ENCODE measurements at places on chromosomes 11 and 22.

GRCh38 chr22:30607300-30607930 is 441 bp downstream of the TCN2 start:
- no peak for DNase-seq

DNA sequence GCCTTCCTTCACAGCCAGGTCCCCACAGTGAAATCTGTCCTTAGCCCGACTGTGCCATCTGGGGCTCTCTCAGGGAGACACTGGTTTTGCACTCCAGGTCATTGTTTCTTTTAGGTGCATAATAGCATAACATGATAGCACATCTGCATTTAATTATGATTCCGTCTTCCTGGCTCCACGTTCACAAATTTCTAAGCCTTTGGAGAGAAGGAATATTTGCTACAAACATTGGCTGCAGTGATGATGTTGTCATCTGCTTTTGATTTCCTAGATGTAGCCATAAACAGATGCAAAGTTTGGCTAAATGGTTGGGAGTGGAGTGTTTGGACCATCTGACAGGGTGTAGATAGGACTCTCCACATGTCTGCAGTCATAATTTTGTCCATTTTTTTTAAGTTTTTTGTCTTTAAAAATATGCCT is 12.0 kb upstream of the CAT start:
- DNase-seq, result no peak

GRCh38 chr22:19942157-19943081 is 801 bp upstream of the TXNRD2 start:
- no peak for DNase-seq

GRCh38 chr11:117875382-117876058 is 938 bp downstream of the FXYD6 start:
- DNase-seq, result peak; percentile 45

GRCh38 chr11:74025467-74026166 is 16.7 kb upstream of the UCP3 start:
- DNase-seq, result no peak

DNA sequence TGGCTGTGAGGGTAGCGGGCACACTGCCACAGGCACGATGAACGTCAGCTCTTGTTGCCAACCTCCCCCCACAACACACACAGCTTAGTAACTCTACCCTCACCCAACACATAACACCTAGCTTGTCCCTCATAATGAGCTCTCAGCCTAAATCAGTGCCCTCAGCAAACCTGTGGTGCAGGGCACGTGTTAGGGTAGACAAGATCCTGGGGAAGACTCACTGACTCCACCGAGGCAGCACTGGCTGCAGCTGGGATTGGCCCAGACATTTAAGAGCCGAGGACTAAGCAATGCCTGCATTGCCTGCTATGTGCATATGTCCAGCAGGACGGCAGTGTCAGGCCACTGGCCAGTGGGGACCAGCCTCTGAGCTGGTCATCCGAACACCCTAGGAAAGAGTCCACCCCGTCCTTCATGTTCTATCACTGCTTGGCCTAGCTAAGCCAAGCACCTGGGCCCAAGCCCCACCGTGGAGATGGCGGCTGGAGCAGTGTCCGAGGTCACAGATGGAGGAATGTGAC is 32.9 kb upstream of the TRIM29 start:
- DNase-seq, result no peak

GRCh38 chr11:73787051-73787642 is 527 bp upstream of the MRPL48 start:
- DNase-seq, result no peak

DNA sequence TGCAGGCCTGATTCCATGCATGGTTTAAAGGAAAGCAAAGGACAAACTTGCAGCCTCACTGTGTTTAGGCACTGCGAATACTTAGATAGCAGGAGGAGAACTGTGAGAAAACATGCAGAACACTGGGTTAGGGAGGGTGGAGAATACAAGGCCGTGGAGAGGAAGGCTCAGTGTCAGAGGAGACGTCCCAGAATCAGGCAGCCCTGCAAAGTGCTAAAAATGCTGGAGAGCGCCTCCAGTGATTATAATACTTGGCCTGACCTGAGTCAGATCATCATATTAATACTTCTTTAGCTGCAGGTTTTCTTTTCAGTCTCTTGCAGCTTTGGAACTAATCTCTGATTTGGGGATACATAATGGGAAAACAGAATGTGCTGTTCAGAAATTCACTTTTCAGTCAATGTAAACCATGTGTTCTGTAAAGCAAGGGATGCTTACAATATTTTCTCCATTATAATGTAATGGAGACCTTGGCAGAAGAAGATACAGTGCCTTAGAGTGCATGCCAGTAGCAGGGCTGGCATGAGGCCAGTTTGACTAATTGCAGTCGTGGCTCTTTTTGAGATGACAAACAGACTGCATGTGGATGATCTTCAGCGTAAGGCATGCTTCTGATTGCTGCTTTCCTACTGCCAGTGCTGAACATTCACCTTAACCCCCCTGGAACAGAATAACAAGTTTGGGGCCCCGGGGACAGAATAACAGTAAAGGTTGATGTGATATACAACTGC is 16.8 kb downstream of the EXT2 start:
- peak; percentile 53 for DNase-seq

GRCh38 chr22:45692549-45692948 is 20.9 kb downstream of the ATXN10 start:
- DNase-seq, result no peak

DNA sequence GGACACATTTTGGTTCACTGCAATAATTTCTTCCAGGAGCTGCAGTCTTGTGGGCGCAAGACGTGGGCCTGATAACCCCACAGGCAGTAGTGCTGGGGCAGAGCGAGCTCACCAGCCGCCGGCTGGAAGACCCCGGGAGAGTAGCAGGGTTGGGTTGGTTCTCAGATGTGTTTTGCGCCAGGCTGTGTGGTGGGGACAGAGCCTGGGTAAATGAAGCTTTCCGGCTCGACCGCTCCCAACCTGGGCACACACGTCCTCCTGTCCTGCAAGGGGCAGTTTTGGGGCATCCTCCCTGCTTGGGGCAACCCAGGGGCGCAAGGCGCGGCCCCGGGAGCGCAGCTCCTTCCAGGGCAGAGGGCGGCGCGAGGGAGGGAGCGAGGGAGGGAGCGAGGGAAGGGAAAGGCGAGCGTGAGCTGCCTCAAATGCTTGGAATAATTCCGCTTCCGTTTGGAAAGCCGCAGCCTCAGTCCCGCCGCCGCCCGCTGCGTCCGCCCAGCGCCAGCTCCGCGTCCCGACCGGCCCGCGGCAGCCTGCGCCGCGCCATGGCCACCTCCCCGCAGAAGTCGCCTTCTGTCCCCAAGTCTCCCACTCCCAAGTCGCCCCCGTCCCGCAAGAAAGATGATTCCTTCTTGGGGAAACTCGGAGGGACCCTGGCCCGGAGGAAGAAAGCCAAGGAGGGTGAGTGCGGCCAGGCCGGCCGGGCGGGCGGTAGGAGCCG is at the start of gene PARVA:
Gene PARVA, plus strand, starts transcription at position 466 of the 718 bp plus-strand sequence. Its CDS starts 77 bp downstream, at position 543.
- DNase-seq, result peak; percentile 76

DNA sequence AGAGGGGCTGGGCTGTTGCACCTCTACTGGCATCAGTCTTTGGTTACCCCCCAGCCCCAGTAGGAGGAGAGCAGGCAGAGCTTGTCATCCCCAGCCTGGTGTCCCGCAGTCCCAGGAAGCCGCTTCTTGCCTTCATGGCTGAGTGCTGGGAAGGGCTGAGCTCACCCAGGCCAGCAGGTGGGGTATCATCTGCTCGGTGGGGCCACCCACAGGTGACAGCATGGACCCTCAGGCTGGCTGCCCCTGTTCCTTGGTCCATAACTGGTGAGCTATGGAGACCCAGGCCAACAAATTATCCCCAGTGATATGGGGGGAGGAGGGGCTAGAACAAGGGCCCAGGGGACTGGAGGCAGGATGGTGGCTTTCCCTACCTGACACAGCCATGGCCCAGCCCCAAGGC is 6.5 kb upstream of the RHOD start:
- no peak for DNase-seq

GRCh38 chr22:35837101-35837727 is 119.5 kb downstream of the APOL5 start:
- no peak for DNase-seq

DNA sequence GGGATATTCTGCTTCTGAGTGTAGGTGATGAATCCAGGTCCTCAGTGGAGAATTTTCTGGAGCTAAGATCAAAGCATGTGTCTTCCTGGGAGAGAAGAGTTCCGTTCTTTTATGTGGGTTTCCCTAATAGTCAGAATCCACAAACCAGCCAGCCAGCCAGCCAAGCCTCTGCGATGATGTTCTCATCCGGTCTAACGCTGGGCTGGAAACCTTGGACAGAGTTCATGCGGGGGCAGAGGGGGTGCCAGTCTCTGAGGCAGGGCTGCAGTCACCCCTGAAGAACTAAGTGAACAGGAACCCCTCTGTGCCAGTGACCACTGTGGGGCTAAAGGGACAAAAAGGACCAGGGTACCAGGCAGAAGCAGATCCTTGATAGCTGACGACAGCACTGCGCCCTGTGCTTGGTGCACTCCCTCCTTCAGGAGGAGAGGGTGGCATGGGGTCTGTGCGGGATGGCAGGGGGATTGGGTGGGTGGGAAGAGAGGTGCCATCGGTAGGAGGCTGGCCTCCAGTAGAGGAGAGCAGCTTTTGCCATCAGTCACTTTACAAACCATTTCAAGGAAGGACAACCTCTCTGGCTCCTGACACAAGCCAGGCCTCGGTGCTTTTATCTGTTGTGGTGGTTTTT is 27.1 kb downstream of the ADAMTS15 start:
- DNase-seq, result no peak

DNA sequence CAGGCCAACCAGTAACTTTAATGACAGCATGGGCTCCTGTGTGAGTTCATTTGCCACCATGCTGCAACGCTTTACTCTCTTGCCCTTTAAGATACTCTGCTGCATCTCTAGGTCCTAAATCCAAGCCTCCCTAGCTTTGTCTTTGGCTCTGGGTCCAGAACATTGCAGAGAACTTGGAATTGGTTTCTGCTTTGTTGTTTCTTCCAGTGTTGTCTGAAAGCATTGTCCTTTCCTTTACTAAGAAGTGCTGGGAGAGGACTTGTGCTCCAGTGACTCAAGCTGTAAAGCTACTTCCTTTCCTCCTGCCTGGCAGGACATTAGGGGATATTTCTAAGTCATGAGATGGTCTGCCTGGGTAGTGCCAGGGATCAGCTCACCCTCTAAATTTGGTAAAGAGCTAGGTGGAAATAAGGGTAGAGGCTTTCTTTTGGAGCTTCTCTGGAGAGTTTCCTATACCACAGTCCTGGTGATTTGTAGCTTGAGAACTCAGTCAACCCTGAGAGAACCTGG is 202.5 kb upstream of the CADM1 start:
- no peak for DNase-seq

- no peak for DNase-seq
Observed at GRCh38 chr22:49629586-49630447, 197.9 kb downstream of the BRD1 start.

DNA sequence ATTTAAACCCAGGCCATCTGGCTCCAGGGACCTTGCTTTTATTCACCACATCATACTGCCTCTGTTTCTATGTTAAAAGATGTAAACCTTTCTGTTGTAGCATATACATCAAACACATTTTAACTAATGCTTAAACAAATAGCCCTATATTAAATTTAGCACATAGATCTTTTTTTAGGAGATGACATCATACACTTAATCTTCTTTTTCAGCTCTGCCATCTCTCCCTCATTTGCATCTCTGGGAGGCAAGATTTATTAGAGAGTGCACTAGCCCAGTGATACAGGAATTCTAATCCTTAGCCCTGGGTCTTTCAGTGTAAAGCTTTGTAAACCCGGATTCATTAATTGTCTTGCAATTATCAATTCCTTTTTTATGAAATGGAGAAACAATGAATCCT is 13.6 kb downstream of the OR5D16 start:
- no peak for DNase-seq

DNA sequence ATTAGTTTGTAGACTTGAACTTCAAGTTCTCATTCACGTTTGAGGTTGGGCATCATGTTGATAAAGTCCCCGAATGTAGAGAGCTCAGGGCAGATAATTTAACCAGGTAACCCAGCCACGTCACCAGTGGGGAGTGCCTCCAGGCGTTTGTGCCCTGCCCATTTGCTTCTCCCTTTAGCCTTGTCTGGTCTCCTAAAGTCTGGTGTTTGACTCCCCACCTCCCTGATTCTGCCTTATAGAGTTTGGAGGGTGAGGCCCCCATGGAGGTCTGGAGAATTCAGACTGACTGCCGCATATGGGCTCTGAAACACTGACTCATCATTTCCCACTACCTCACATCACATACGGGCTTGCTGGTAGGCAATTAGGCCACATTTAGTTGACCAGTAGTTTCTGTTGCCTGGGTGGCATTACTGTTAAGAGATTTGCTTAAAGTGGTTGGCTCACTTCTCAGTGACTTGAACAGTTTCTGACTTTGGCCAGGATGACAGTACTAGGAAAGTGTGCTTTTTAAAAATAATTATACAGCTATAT is 99.3 kb upstream of the GAL start:
- no peak for DNase-seq

GRCh38 chr11:8512547-8512946 is 81.5 kb downstream of the STK33 start:
- DNase-seq, result no peak

DNA sequence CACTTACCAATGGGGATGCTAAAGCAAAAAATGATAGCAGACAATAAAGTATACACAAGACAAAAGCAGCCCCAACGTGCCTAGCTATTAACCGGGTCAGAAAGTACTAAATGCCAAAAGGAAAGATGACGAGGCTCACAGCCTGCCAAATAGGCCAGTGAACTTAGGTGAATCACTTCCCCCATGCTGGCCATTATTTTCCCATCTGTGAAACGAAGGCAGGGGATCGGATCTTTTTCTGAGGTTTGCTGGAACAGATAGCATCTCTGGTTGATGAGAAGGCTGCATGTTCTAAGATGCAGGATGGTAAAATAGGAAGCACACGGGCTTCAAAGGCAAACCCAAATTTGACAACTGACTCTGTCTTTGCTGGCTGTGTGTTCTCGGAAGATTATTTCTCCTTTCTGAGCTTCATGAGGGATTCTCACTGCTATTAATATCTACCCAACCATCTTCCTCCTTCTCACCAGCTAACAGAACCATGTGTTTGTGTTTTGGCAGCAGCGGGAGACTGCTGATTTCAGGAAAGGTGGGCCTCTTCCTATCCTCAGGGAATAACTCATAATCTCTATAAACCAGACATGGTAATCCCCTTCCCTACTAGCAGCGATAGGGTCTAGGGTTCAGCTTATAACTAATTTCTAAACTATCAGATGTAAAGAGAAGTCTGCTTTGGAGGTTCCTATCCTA is 390.7 kb downstream of the LARGE1 start:
- DNase-seq, result no peak

DNA sequence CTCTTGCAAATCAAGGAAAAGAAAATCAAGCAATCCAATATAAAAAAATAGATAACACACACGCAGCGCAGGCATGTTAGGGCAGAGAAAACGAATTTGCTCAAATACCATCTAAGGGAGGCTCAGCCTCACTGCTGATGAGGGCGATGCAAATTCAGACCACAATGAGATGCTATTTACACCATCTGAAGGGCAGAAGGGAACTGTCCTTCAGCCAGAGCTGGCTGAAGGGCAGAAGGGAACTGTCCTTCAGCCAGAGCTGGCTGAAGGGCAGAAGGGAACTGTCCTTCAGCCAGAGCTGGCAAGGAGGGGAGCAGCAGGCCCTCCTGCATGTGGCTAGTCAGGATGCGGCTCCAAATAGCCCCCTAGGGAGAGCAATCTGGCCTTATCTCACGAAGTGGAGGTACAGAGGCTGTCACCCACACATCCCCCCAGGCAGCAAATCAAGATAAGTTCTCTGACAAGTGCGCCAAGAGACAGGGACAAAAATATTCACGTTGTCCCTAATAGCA is 7.6 kb upstream of the SLC39A13 start:
- no peak for DNase-seq

Data from left ventricle myocardium inferior (tissue), 1 donor.